Karpas-422 (cell line): ENCODE measurements at places on chromosomes 7 and 10.

GRCh38 chr10:88676283-88677060, 12.2 kb downstream of the LIPF start:
- no peaks in the 10 kb centered on the region for H3K4me1 ChIP-seq
- H3K4me3 ChIP-seq, result no peak overlapping the region
- H3K36me3 ChIP-seq, result no peaks in the 10 kb centered on the region
- no peak overlapping the region for H3K27ac ChIP-seq

- H3K4me3 ChIP-seq, result no peak overlapping the region
- H3K27ac ChIP-seq, result no peak overlapping the region
- no peaks in the 10 kb centered on the region for H3K4me1 ChIP-seq
- no peaks in the 10 kb centered on the region for H3K36me3 ChIP-seq
These were observed 14.1 kb upstream of the AKR1B10 start for GRCh38 chr7:134513169-134513752.

DNA sequence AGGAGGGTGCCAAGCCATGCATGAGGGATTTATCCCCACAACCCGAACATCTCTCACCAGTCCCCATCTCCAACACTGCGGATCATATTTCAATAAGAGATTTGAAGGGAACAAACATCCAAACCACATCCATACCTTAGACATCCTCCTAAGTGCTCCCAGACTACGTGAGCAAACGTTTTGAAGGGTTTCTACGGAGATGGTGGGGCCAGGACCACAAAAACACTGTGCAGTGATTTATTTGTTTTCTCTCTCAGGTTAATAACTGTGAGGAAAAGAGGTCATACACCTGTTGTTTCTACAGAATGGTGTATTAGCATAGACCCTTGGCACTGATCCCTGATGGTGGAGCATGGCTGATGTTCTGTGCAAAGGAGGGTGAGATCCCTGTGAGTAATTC, 277.8 kb downstream of the FRMD4A start:
- no peak for DNase-seq
- no peaks in the 10 kb centered on the region for H3K27me3 ChIP-seq
- no peaks in the 10 kb centered on the region for H3K4me1 ChIP-seq
- no peak overlapping the region for H3K4me3 ChIP-seq

- no peaks in the 10 kb centered on the region for H3K27me3 ChIP-seq
- no peak within 1 kb of the TSS for H3K27ac ChIP-seq
- no peaks in the 10 kb centered on the region for H3K36me3 ChIP-seq
- no peak within 1 kb of the TSS for H3K4me3 ChIP-seq
- DNase-seq, result no peak
These were observed at the start of gene DPYSL4 for GRCh38 chr10:132186488-132187429. TSS of gene DPYSL4 (plus strand) at chr10:132186948. CDS start at chr10:132187064, 116 bp downstream.

- peaks cover 10% of the 10 kb centered on the region; the same call in 1 of the 2 replicates for H3K36me3 ChIP-seq
- H3K4me1 ChIP-seq, result peaks cover 18% of the 10 kb centered on the region
- peak; percentile 64 for DNase-seq
- no peaks in the 10 kb centered on the region for H3K27me3 ChIP-seq
These were observed 75.1 kb downstream of the ANKRD61 start for GRCh38 chr7:6106140-6106904.
